ENCODE measurements at places on chromosomes 5 and 9. TPM values are rescaled to one million over a fixed set of nuclear protein-coding genes. Genes with fewer than 3 reads are reported as not detected.

The IQGAP2 gene
- 25.5 TPM for total RNA-seq

The PCSK1 gene
- 0.47 TPM for total RNA-seq

The AQP3 gene
- total RNA-seq = 265 TPM

The SGTB gene
- 22.6 TPM for total RNA-seq

The SAPCD2 gene
- 2.7 TPM for total RNA-seq

The TTC23L gene
- 0.55 TPM for total RNA-seq

The DMRT3 gene
- not detected for total RNA-seq

The PPP3R2 gene
- total RNA-seq = not detected

The C5 gene
- 32.2 TPM for total RNA-seq

The WDR55 gene
- total RNA-seq = 21.0 TPM

The NUP188 gene
- total RNA-seq = 60.9 TPM

The KIF12 gene
- total RNA-seq = 9.0 TPM

The ST8SIA4 gene
- 38.5 TPM for total RNA-seq

The COL5A1 gene
- 357 TPM for total RNA-seq

The CXCL14 gene
- total RNA-seq = 57.2 TPM

The PDE8B gene
- 3.6 TPM for total RNA-seq

The PCDHB13 gene
- total RNA-seq = 1.8 TPM

The BICD2 gene
- 34.5 TPM for total RNA-seq

The TMOD1 gene
- total RNA-seq = 2.5 TPM

The TNFSF8 gene
- 2.1 TPM for total RNA-seq

The FAM13B gene
- 23.8 TPM for total RNA-seq

The LEAP2 gene
- 1.9 TPM for total RNA-seq

The PRXL2C gene
- total RNA-seq = 31.9 TPM

The SFXN1 gene
- total RNA-seq = 29.2 TPM

The DIRAS2 gene
- not detected for total RNA-seq

The MPDZ gene
- total RNA-seq = 31.0 TPM

The ZNF300 gene
- 4.1 TPM for total RNA-seq

The CDX1 gene
- 0.52 TPM for total RNA-seq

The RPS23 gene
- 1,279 TPM for total RNA-seq

The DNAI1 gene
- 4.1 TPM for total RNA-seq

The CCL27 gene
- total RNA-seq = 0.67 TPM

The LECT2 gene
- total RNA-seq = not detected

The GPRIN1 gene
- total RNA-seq = 2.6 TPM

The RNF183 gene
- total RNA-seq = not detected

The S1PR3 gene
- 6.9 TPM for total RNA-seq

The TRPM6 gene
- 3.8 TPM for total RNA-seq

The ANKRD18A gene
- total RNA-seq = 5.4 TPM

The ZNF474 gene
- total RNA-seq = not detected

The CSF2 gene
- total RNA-seq = 4.6 TPM

The SLC34A1 gene
- not detected for total RNA-seq

The CD14 gene
- total RNA-seq = 76.8 TPM

The PCDHGA6 gene
- total RNA-seq = 2.9 TPM

The ZNF483 gene
- total RNA-seq = 7.5 TPM

The NXNL2 gene
- 0.29 TPM for total RNA-seq

The ANKRD31 gene
- 0.16 TPM for total RNA-seq

The PDCD1LG2 gene
- 4.2 TPM for total RNA-seq

The HNRNPAB gene
- 126 TPM for total RNA-seq

The GFRA3 gene
- 1.9 TPM for total RNA-seq

The PCDHGA8 gene
- 0.76 TPM for total RNA-seq

The EIF4EBP3 gene
- 16.8 TPM for total RNA-seq

The SPATA31E1 gene
- not detected for total RNA-seq

The N4BP3 gene
- total RNA-seq = 6.2 TPM

The OR1K1 gene
- total RNA-seq = not detected

The MYMK gene
- total RNA-seq = not detected

The OR1N1 gene
- not detected for total RNA-seq

The SLIT3 gene
- 66.3 TPM for total RNA-seq

The CNOT8 gene
- 75.9 TPM for total RNA-seq

The CDKN2A gene
- total RNA-seq = 1.6 TPM
